Activated CD4-positive, alpha-beta T cell treated with anti-CD3 and anti-CD28 coated beads, Interleukin-10, Interleukin-2, amounts not matched to agents 100 ng/mL and 50 ng/mL, durations not matched to agents 16 hours and 8 hours (primary cell): ENCODE measurements at places on chromosomes 3 and 15.

- no peak for DNase-seq
Observed at GRCh38 chr15:100986158-100986896, 67.2 kb downstream of the LRRK1 start.

GRCh38 chr3:114451561-114452018, 157.8 kb downstream of the TIGIT start:
- no peak for DNase-seq

DNA sequence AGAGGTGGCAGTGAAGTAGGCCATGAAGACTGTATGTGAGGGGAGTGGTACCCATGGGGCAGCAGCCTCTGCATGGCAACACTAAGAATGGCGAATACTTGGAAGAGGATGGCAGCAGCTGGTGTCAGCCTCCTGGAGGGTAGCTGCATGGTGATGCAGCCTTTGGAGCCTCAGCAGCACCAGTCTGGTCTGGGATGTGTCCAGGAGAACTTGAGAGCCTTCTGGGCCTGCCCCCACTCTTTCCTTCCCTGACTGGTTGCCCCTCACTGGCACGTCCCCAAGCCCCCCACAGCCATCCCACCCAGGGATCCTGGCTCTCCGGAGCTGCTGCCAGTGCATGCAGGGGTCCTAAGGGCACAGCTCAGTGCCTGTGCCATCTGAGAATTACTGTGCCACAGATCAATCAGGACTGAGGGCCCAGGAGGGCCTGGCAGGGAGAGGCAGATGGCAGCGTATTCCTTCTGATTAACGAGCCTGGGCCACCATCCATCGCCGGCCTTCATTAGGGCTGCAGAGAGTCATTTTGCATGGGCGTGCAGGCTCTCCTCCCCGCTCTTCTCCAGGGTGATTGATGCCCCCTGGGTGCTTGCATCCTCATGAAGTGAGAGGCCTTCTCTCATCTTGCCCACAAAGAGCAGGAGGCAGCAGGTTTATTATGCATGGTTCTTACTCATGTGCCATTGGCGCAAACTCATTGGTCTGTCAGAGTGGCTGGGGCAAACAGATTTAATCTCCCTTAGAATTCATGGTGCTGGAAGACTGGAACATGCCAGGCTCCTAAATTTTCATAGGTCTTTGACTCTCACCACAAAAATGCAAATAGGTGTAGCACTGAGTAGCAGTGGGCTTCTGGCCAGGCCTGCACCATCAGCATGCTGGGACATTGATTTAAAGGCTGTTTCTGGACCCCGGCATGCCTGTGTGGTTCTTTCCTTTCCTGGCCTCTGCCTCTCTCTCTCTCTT, 116.8 kb downstream of the EPHB1 start:
- no peak for DNase-seq

DNA sequence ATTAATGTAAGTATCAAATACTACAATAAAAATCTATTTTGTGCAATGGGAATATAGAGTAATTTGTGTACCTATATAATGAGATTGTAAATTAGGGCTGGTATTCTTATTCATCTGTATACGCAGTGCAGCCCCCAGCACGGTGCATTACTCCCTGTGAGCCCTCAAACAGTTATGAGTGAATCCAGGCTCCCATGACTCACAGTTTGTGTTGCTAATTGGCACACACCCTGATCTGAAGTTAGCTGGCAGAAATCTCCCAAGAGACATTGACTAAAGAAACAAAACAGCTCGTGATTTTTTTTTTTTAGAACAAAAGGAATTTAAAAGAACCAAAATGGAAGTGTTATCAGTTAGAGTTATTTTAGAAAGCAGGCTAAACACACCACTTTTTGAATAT, 15.7 kb downstream of the GK5 start:
- DNase-seq: no peak

GRCh38 chr15:40047415-40048210, 8.6 kb upstream of the SRP14 start:
- DNase-seq: peak; percentile 94

DNA sequence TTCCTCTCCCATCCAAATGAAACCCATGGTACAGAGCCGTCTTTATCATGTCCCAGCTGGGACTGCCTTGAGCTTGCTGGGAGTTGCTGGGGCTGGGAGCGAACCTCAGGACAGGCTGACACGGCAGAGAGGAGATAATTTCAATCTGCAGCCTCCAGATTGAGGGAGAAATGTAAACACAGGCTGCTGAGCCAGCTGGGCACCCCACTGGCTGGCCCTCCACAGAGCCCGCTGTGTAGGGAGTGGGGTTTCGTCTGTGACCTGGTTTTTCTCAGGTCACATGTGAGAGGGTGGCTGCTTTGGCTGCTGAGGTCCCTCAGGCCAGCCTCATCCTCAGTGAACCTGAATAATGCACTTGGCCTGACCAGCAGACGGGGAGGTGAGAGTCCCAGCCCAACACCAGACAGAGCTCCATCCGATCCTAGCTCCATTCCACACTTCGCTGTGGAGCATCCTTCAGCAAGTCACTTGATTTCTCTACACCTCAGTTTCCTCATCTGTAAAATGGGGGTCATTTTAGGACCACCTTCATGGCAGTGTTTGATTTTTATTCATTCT, 121.6 kb upstream of the MRPS22 start:
- DNase-seq: no peak

- peak; percentile 66 for DNase-seq
Observed at GRCh38 chr3:142929109-142929508, 34.4 kb downstream of the PAQR9 start.

- no peak for DNase-seq
Observed at GRCh38 chr3:57966829-57967228, 41.4 kb upstream of the FLNB start.

DNA sequence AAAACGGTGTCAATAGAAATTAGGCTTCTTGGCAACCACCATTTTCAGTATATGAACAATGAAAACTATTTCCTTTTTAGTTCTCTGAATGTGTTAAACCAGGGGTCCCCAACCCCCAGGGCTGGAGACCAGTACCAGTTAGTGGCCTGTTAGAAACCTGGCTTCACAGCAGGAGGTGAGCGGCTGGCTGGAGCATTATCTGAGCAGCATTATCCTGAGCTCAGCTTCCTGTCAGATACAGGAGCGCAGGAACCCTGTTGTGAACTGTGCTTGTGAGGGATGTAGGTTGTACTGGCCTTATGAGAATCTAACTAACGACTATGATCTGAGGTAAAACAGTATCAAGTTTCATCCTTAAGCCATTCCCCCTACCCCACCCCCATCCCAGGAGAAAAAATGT, 328.7 kb downstream of the ZBBX start:
- DNase-seq: no peak

GRCh38 chr3:11591391-11592282, 52.1 kb downstream of the VGLL4 start:
- DNase-seq: no peak

DNA sequence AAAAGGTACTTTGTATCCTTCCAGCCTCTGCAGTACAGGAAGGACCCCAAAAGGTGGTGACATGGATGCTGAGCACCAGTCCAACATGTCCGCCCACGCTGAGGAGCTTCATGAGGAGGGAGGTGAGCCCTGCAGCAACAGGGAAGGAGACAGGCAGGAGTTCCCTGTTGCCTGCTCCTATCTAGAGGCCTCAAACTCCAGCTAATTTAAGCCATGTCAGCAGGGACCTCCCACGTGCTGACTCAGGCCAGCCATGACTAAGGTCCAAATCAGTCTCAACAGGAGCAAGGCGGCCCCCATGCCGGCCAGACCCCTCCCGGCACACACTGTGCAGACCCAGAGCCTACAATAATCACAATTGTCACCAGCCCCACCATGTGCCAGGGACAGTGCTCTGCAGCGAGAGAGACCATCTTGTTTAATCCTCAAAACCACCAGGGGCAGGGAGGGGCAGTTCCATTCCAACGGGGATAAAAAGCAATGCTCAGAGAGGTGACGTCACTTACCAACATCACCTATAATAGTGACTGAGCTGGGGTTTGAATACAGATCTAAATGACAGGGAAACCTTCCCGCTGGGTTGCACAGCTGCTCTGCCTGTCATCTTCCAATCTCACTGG, 54.5 kb upstream of the GATA2 start:
- no peak for DNase-seq

- no peak for DNase-seq
Observed at GRCh38 chr3:187773233-187774184, 28.2 kb upstream of the BCL6 start.

DNA sequence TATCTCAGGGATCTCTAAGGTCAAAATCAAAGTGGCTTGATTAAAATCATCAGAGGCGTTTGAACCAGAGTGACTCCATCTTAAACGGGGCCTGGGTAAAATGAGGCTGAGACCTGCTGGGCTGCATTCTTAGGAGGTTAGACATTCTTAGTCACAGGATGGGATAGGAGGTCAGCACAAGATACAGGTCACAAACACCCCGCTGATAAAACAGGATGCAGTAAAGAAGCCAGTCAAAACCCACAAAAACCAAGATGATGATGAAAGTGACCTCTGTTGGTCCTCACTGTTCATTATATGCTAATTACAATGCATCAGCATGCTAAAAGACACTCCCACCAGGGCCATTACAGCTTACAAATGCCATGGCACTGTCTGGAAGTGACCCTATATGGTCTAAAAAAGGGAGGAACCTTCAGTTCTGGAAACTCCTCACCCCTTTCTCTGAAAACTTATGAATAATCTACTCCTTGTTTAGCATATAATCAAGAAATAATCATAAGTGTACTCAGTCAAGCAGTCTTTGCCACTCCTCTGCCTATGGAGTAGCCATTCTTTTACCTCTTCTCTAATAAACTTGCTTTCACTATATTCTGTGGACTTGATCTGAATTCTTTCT, 143.3 kb upstream of the SLCO3A1 start:
- peak; percentile 6 for DNase-seq
